ENCODE measurements at places on chromosomes 6 and 20.

GRCh38 chr6:127118298-127119101 lies at the start of gene RSPO3:
TSS of gene RSPO3 (plus strand) at chr6:127118671. CDS start at chr6:127119193, 522 bp downstream.
- DNase-seq, result no peak

DNA sequence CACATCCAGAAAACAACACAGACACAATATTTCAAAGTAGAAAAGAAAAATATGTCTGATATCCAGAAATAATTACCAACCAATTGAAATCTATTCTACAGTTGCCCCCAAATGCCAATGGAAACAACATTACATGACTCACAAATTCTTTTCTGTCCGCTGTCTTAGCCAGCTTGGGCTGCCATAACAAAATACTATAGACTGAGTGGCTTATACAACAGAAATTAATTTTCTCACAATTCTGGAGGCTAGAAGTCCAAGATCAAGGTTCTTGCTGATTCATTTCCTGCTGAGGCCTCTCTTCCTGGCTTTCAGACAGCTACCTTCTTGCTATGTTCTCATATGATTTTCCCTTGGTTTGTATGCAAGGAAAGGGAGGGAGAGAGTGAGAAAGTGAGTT lies 698.1 kb downstream of the DHX35 start:
- DNase-seq, result no peak

GRCh38 chr20:32357375-32357868 lies 709 bp upstream of the ASXL1 start:
- DNase-seq, result no peak

DNA sequence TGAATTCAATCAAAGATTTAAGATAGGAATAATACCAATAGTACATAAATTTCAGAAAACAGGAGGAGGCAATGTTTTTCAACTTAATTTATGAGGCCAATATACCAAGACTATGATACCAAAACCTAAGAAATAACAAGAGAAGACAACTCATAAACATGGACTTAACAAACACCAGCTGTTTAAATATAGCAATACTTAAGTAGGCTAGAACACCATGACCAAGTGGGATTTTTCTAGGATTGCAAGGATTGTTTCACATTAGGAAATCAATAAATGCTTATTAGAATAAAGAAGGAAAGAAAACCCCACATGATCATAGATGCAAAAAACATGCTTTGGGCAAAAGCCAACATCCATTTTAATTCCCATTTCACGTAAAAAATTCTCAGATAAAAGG lies 355.1 kb downstream of the EPM2A start:
- no peak for DNase-seq

- DNase-seq, result peak; percentile 12
Observed at GRCh38 chr20:50338479-50339391, 148.1 kb downstream of the CEBPB start.

- no peak for DNase-seq
Observed at GRCh38 chr20:37388831-37389230, 42.9 kb downstream of the SRC start.

GRCh38 chr6:56593801-56594318 lies 48.8 kb downstream of the DST start:
- no peak for DNase-seq

GRCh38 chr6:158399040-158399700 lies 86.9 kb downstream of the TULP4 start:
- no peak for DNase-seq

- peak; percentile 58 for DNase-seq
Observed at GRCh38 chr20:46022411-46023147, 6.4 kb upstream of the SLC12A5 start.

GRCh38 chr20:49766979-49767521 lies 45.6 kb upstream of the SLC9A8 start:
- DNase-seq, result no peak

DNA sequence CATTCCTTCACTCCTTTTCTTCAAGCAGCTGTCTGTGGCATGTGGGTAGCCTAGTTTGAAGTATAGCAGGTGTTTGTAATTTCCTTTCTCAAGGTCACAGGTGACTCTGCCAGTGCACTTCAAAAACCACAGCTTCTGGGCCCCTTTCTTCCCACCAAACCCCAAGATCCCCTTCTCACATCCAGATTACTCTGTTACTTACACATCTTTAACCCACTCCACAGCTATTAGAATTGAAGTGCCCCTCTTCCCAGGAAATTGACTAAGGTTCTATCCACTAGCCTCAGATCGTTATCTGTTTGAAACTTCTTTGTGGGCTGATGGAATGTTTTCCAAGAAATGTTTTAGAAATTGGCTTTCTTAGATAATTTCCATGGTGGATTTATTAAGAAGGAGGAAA lies 150.8 kb downstream of the AHI1 start:
- DNase-seq, result no peak

GRCh38 chr6:49553384-49553783 lies 2.9 kb downstream of the C6orf141 start:
- no peak for DNase-seq

DNA sequence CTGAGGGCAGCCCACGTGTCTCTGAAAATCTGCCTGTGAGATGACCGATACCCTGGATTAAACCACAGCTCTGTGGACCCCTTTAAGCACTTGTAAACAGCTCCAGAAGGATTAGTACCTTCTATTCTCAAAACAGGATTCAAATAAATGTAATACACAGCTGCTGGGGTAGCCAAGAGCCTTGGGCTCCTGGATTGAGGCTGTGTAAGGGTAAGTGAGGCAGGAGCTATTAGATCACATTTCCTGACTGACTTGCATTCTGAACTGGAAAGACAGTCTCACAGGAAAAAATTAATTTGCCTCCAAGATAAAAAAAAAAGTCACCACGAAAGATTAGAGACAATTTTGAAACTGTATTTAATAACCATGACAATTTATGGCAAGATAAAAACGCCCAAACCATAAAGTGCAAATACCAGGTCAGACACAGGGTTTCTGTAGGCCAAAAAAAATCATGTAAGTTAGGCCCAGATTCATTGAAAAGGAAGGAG lies 78.0 kb downstream of the TRMT11 start:
- DNase-seq, result no peak

DNA sequence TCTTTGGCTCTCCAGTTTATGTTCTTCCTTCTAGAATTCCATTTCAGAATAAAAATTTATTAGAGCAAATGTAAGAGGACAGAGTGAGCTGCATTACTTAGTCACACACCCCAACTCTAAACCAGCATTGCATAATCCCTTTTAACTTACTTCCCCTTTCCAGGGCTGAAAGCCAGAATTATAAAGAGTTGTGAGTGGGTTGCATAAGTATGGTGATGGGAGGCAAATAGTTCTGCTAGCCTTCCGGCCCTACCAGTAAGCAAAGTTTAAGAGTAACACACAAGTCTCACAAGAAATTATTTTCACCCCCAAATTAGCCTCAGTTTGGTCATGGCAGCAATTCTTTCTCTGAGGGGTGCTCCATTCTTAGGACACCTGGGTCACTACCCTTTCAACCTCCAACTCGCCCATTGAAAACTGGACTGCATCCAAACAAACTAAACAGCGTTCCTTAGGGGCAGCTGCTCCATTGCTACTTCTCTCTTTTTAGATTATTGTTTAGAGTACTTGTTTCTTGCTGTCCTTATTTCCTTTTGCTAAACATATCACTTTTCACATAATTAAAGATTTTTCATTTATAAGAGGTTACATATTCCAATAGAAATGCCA lies 1.6 kb downstream of the KIAA0408 start:
- no peak for DNase-seq

DNA sequence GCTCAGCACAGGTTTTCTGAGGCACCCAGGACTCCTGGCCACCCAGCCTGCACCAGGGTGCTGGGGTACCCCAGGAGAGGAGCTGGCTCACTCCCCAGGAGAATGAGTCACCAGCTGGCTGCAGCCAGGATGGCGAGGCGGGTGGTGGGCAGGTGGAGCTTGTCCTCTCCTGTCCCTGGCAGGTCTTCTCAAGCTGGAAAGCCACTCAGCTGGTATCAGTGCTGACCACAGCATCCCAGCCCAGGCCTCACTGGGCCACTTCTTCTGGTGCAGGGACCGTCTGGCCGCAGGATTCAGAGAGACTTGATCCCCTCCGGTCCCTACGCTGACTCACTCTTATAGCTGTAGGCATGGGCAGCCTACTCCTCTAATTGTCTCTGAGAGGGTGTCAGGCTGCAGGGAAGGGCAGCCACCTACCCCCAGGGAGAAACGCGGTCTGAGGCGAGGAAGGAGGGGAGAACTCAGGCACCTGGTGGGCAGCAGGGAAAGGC lies 22.2 kb downstream of the TFEB start:
- DNase-seq, result no peak

GRCh38 chr6:35969646-35970045 lies 48.7 kb upstream of the SRPK1 start:
- no peak for DNase-seq

DNA sequence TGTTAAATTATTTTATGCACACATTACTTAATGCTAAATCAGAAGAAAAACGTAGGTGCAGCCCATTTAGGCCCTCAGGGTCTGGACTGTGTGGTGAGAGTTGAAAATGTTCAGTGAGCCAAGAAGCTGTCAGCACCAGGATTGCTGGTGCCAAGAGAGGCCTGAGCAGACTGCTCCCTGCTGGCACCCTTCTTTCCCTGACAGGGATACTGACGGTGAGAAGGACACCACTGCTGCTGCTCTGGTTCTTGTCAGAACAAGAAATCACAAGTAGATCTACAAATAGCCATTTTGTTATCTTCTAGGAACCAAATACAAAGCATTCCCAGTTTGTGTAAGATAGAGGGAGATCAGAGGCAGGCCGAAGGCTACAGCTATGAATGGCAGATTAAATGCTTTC lies 48.7 kb upstream of the CRISP1 start:
- DNase-seq, result no peak

- no peak for DNase-seq
Observed at GRCh38 chr6:150633486-150633834, 33.8 kb downstream of the PLEKHG1 start.

DNA sequence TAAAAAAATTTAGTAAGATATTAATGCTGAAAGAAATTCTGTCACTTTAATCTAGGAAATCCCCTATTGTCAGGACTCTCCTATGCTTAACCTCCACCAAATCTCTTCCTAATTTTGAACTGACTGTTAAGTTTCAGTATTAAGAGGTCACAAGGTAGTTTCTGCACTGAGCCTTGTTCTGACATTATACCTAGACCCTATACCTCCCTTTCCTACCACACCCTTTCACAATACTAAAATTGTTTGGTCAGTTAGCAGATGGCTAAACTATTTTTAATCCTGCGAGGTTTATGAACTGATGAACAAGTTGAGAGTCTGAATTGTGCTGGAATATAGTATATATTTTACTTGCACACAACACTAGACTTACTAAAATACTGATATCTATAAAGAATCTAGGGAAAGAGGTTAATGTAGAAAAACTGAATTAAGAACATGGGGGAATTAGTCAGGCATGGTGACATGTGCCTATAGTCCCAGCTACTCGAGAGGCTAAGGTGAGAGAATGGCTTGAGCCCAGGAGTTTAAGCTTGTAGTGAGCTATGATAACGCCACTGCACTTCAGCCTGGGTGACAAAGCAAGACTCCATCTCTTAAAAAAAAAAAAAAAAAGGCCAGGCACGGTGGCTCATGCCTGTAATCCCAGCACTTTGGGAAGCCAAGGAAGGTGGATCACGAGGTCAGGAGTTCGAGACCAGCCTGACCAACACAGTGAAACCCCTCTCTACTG lies 51.5 kb downstream of the HBS1L start:
- no peak for DNase-seq

DNA sequence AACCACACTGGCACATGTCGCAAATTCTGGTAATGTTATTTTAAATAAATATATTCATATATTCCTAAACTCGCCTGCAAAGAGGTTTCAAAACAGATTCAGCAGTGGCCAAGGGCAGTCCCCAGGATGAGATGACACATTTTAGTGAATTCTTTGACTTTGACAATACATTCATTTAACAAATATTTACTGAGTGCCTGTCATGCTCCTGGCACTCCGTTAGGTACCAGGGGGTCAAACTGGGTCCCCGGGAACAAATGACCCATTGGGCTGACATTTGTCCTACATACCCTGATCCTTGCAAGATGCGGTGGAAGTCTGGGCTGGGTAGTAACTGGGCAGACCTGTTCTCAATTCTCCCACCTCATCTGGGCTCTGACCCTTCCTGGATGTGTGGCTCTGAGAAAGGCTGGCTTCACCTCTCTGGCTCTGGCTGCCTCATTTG lies 74.9 kb downstream of the FYN start:
- no peak for DNase-seq

DNA sequence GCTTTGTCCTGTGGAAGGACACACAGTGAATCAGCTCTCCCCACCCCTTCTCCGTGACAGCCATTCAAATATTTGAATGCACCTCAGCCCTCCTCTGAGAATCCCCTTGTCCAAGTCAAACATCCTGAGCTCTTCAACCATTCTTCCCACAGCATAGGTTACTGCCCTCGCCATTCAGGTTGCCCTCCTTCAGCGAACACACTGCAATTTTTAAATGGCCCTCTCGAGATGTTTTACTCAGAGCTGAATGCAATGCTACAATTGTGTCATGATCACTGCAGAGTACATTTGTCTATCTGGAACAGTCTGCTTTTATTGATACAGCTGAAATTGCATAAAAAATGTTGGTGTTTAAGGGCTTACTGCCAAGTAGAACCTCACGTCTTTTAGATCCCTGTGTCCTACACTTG lies 48.9 kb downstream of the SLC2A12 start:
- no peak for DNase-seq

DNA sequence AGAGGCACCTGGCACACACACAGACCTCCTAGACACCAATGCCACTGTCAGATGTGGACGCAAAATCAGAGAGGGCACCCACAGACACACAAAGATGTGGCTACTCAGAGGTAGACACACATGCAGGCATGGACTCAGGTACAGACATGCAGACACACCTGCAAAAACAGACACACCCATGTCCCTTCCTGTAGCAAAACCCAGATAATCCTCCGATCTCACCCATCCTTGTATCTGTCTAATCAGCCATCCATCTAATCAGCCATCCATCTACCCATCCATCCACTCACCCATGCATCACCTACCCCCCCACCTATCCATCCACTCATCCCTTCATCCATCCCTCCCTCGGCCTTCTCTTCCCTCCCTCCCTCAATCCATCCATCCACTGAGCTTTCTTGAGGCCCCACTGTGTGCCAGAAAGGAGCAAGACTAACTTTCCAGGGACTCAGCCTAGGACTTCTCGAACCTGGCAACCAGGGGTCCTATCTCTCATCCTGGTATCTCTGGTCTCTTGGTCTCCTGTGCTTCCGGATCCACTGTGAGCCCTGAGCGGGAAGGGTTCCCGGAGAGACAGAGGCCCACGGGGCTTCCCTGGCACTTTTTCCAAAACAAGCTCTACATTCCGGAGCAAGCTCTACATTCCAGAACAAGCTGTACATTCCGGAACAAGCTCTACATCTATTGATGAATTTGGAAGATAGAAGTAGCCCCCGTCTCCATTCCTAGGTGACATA lies 1.1 kb upstream of the TGM2 start:
- no peak for DNase-seq

GRCh38 chr6:42727627-42728026 lies 5.2 kb upstream of the PRPH2 start:
- no peak for DNase-seq
